ENCODE measurements at places on chromosomes 6 and 20.

DNA sequence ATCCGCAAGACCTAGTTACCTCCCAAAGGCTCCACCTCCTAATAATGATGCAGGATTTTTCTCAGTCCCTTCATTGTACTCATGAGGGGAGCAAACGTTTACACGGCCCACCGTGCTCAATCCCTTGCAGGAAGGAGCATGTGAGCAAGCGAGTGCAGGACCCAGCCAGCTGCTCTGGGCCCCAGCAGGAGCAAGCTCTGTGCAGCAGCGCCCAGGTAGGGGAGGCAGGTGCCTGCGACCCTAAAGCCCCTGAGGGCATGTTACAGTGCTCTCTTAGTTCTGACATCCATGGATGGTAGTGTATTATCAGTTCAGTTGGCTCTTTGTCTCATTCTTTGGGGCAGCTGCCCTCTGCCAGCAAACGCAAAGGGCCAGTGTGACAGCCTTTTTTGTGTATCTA lies 143.4 kb downstream of the TBXT start:
- DNase-seq = no peak

DNA sequence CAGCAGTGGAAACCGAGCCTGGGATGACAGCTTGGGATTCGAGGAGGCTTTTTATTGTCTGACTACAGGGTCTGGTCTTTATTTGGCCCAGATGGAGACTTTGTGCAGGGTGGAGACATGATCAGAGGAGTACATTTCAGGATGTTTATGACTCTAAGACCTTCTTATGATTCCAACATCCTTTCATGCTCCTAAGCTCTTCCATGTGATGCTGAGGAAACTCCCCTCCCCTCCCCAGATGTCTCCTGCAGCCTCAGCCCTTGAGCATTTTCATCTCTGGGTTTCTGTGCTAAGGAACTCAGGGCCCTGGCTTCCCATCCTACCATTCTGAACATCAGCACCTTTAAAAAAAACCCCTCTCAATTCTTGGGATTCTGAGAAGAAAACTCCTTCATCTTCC lies 186.6 kb downstream of the SOX4 start:
- DNase-seq = no peak

DNA sequence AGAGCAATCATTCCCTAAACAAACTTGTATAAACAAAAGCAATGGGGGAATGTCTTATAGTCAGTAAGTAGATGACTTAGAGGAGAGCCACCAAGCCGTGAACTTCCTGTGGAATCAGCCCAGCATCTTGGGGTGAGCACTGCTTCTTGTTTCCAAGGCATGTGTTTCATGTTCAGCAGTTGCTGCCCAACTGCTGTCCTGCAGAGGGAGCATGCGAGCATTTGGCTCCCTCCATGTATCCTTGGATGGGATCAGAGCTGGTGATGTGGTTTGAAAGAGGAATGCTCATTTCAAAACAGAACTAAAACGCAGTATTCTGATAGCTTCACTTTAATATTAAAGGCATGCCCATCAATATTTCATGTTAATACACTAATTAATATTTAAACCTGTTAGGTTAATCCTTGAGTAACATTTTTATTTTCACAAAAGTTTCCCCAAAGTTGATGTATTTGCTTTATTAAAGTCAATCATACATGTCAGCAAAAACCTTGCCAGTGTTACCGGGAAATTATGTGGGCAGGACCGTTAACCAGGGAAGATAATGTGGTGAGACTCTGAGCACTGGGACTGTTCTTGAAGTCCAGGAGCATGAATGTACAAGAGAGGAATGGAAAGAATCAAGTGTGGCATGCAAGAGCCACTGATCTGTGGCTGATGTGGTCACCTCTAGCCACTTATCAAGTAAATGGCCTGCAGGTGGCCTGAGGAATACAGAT lies 172.1 kb upstream of the GGTLC1 start:
- DNase-seq = no peak

DNA sequence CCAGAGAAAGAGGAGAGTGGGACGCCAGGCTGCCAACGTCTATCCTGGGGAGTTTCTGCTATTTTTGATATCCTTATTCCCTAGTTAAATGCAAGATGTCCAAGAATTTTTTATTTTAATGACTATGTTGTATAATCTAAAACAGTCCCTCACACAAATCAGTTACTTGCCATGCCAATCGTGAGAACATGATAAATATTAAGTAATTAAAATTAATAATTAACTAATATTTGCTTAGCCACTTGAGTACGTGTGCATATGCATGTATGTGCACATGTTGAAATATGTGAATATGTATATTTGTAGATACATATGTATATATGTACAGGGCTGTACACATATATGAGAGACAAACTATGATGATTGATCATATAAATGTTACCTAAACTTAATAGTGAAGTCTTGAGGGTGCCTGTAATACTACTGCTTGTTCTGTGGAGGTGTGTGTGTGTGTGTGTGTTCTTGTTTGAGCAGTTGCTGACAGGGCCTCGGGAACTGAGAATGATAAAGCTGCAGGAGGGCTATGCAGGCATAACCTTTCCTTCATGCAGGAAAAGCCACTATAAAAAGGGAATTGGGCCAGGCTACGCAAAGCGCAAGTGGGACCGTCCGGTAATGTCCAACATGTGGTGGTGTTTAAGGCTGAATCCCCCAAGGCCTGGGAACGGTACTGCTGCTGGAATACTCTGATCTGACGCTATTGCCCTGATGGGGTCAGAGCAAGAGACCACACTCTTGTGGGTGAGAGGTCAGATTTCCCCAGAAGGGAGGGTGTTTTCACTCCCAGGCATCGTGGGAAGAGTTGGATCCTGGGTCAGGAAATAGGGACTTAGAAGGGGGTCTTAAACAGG lies 148.3 kb upstream of the TBX18 start:
- DNase-seq = no peak

DNA sequence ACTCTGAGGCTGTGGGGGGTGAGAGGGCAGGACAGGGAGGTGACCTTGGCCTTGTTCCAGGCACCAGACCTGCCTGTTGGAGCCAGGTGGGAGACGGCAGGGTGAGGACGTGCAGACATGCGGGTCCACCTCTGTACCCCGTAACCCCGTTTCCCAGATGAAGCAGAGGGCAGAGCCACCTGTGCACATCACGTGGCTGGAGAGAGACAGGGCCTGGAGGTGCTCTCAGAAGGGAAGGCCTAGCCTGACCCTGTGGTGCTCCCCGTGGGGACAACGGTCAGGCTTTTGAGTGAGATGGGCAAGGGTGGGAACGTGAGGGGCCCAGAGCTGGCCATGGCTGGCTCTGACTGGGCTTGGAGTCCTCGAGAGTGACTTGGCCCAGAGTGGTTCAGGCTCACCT lies 6.6 kb downstream of the NTSR1 start:
- no peak for DNase-seq

GRCh38 chr6:156870924-156871539 lies 93.9 kb downstream of the ARID1B start:
- DNase-seq = no peak

- no peak for DNase-seq
These were observed 309.2 kb downstream of the CDC5L start for GRCh38 chr6:44696686-44697085.

- DNase-seq = no peak
These were observed 166.0 kb downstream of the ARID1B start for GRCh38 chr6:156943166-156943565.

DNA sequence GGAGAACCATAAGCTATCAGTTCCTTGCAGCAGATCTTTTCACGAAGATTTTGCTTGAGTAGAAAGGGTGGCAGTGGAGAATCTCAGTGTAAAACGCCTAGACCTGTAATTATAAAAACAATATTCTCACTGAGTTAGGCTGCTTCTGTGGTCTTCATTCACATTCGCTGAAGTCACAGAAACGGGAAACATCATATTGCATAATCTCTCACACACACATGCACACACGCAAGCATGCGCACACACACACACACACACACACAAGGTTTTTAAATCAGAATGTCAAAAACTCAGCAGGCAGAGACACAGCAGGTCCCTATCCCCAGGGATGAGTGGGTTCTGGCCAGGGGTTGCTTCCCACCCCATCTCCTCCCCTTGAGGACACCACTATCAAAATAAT lies 175.5 kb downstream of the ATXN1 start:
- no peak for DNase-seq

DNA sequence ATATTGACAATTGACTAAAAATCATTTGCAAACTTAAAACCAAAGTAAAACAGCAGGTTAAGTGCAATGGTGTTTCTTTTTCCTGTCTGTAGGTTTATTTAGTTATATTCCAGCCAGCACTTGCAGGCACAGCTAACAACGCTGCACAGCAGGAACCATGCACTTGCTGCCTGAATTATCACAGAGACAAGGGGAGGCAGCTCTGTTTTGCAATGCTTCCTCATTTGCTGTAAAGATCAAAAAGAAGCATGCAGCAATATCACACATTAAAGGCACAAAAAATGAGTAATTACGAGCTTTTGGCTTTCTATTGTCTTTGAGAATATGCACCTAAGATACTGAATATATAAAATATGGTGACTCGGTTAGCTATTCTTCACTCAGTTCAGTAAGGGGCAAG lies 241.9 kb downstream of the EPHA7 start:
- DNase-seq = no peak

DNA sequence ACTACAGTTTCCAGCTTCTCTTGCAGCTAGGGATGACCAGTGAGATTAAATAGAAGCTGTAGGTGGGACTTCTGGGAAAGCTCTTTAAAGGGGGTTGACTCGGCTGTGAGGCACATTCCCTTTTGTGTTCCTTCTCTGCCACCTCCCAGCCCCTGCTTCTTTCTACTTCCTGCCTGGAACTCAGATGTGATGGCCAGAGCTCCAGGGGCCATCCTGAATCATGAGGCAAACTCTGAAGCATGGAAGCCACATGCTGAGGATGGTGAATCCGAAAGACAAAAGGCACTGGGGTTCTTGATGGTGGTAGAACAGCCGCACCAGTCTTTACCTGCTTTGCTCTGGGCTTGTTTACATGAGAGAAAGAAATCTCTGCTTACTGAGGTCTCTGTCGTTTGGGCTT lies 9.1 kb downstream of the CEBPB start:
- no peak for DNase-seq

- no peak for DNase-seq
These were observed 165.6 kb upstream of the OGFRL1 start for GRCh38 chr6:71123051-71123450.

- peak; percentile 65 for DNase-seq
These were observed 9.1 kb downstream of the PI16 start for GRCh38 chr6:36963451-36964290.

- DNase-seq = no peak
These were observed 211.4 kb upstream of the SMLR1 start for GRCh38 chr6:130615816-130616215.

GRCh38 chr6:153591159-153591558 lies 447.9 kb upstream of the OPRM1 start:
- DNase-seq = peak; percentile 9

GRCh38 chr20:45576995-45577394 lies 2.1 kb downstream of the WFDC8 start:
- DNase-seq = no peak

DNA sequence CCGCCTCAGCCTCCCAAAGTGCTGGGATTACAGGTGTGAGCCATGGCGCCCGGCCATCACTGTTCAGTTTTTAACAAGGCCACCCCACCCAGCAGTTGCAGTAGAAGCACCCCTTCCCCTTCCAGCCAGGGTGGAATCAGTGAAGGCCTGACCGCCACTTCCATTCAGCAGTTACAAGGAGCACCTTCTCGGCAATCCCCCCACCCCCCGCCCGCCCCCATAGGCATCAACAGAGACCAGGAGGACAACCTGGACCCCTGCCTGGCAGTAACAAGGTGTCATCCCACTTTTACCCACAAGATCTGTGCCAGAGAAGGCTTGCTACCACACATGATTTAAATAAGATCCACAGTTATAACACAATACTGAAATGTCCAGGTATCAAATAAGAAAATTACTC lies 23.1 kb downstream of the NCR2 start:
- no peak for DNase-seq

- no peak for DNase-seq
These were observed 17.3 kb upstream of the MATN4 start for GRCh38 chr20:45325371-45325770.

- DNase-seq = no peak
These were observed 112.1 kb downstream of the CDH4 start for GRCh38 chr20:61364147-61364546.

DNA sequence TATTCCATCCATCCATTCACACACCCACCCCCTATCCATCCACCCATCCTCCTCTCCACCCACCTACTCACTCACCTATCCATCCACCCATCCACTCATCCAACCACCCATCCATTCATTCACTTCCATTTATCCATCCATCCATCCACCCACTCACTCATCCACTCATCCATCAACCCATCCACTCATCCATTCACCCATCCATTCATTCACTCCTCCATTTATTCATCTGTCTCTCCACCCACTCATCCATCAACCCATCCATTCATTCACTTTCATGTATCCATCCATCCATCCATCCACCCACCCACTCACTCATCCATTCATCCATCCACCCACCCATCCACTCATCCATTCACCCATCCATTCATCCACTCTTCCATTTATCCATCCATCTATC lies 84.1 kb downstream of the SRC start:
- DNase-seq = no peak

GRCh38 chr6:37324131-37325033 lies 29.4 kb upstream of the RNF8 start:
- no peak for DNase-seq

Measured in GM20000 (cell line).